ENCODE measurements at places on chromosomes 2 and 18. TPM values are rescaled to one million over a fixed set of nuclear protein-coding genes. Genes with fewer than 3 reads are reported as not detected.
A peak's percentile ranks its signal among the peaks of the same experiment; 100 is the strongest.

- no peak overlapping the region for H3K4me3 ChIP-seq
- no peak for DNase-seq
Measured at GRCh38 chr18:12819322-12819721, 64.7 kb downstream of the PTPN2 start.

DNA sequence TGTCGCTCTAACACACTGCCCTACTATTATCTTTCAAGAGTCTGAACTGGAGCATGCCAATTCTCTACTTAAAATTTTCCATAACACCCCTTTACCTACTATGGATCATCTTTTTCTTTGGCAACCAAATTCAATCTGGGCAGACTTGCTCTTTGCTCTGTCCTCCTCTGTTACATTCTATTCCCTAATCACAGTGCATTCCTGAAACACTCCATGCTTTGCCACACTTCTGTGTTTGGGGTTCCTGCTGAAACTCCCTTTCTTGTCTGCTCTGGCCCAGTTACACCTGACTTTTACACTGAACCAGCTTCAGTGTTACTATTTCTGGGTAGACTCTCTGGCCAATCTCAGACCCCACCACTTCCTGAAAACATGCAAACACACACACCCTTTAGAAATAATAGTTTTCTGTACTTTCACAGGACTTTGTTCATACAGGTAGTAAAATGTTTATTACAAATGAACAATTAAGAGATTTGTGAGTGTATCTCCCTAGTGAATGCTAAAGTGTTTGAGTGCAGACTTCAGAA lies 119.9 kb upstream of the DCC start:
- no peaks in the 10 kb centered on the region for H3K4me1 ChIP-seq
- H3K36me3 ChIP-seq, result no peaks in the 10 kb centered on the region
- no peaks in the 10 kb centered on the region for H3K27me3 ChIP-seq

GRCh38 chr2:37268111-37268510 lies 36.7 kb downstream of the NDUFAF7 start:
- DNase-seq, result no peak
- no peak overlapping the region for H3K4me3 ChIP-seq
- no peak overlapping the region for H3K27ac ChIP-seq
- H3K36me3 ChIP-seq, result peaks cover 16% of the 10 kb centered on the region
- H3K27me3 ChIP-seq, result no peaks in the 10 kb centered on the region

DNA sequence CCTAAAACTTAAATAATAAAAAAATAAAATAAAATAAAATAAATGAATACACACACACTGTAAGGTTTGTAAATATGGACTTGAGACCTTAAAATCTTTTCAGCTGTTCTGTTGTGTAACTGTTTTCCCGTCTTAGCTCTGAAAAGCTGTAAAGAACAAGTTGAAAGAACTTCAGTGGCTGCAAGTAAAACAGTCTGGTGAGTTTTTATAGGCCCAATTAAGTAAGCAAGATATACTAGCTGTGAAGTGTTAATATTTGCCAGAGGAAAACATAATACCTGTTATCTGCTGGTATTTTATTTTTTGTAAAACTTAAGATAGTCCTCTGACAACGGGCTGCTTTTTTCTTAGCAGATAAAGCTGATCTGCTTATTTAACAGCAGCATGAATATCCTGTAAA lies 176.9 kb upstream of the NRP2 start:
- H3K27me3 ChIP-seq, result no peaks in the 10 kb centered on the region
- no peaks in the 10 kb centered on the region for H3K4me1 ChIP-seq
- no peak for DNase-seq
- H3K27ac ChIP-seq, result no peak overlapping the region
- H3K36me3 ChIP-seq, result no peaks in the 10 kb centered on the region
- H3K4me3 ChIP-seq, result no peak overlapping the region

- H3K27ac ChIP-seq, result no peak overlapping the region
- H3K27me3 ChIP-seq, result peaks cover 4% of the 10 kb centered on the region
- H3K4me1 ChIP-seq, result peaks cover 3% of the 10 kb centered on the region
- H3K36me3 ChIP-seq, result no peaks in the 10 kb centered on the region
- H3K4me3 ChIP-seq, result no peak overlapping the region
Measured at GRCh38 chr18:6917072-6917471, 187.6 kb downstream of the ARHGAP28 start.

- H3K4me1 ChIP-seq, result peaks cover 7% of the 10 kb centered on the region
- H3K36me3 ChIP-seq, result no peaks in the 10 kb centered on the region
- peaks cover 6% of the 10 kb centered on the region for H3K27me3 ChIP-seq
- peak; percentile 70 for DNase-seq
- no peak overlapping the region for H3K27ac ChIP-seq
- H3K4me3 ChIP-seq, result peak overlapping the region; percentile 66
Measured at GRCh38 chr2:157596992-157597681, 31.5 kb downstream of the ACVR1C start.

- DNase-seq, result no peak
- H3K36me3 ChIP-seq, result peaks cover 3% of the 10 kb centered on the region
- H3K4me3 ChIP-seq, result no peak overlapping the region
- peaks cover 8% of the 10 kb centered on the region for H3K4me1 ChIP-seq
Measured at GRCh38 chr2:225120186-225120585, 77.9 kb upstream of the DOCK10 start.

DNA sequence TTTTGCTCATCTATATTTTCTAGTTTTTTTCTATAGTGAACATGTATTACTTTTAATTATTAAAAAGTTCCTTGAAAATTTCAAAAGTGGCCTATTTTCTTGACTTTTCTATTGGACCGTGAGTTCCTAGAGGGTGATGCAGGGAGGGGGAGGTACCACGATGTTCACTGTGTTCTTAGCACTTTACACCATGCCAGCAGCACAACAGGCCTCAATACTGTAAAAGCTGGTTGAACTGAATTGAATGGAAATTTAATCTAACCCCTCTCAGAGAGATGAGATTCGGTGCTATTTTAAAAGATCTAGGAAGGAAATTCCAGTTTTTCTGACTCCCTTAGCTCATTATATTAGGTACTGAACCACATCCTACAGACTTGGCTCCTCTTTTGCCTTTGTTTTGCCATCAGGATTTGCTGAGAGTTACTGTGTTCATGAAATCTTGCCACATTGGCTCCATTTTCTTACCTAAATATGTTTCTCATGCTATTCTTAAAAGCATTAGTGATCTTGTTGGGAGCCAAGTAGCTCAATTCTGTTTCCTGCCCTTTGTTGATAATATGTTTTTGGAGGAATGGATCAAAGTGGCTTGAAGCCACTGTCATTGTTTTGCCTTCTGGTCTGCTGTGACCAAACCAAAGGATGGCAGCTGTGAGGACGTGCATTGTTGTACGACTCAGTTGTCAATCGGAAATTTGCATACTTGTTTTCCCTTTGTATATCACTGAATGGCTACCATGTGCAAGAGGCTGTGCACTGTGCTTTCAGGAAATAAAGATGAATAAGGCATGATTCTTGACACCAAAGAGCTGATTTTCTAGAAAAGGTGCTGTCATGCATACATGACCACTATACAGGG lies 25.3 kb downstream of the MYO1B start:
- peaks cover 3% of the 10 kb centered on the region for H3K27me3 ChIP-seq
- no peak for DNase-seq
- H3K4me1 ChIP-seq, result no peaks in the 10 kb centered on the region
- no peaks in the 10 kb centered on the region for H3K36me3 ChIP-seq
- H3K27ac ChIP-seq, result no peak overlapping the region

- H3K27ac ChIP-seq, result peak within 1 kb of the TSS; percentile 76
- H3K4me3 ChIP-seq, result peak within 1 kb of the TSS; percentile 52
- H3K27me3 ChIP-seq, result no peaks in the 10 kb centered on the region
- peaks cover 67% of the 10 kb centered on the region for H3K36me3 ChIP-seq
- DNase-seq, result no peak
Measured at GRCh38 chr2:102422910-102423309, at the start of gene IL18RAP. Gene IL18RAP, plus strand, starts transcription at chr2:102423160. Its CDS starts 118 bp downstream, at chr2:102423278.

DNA sequence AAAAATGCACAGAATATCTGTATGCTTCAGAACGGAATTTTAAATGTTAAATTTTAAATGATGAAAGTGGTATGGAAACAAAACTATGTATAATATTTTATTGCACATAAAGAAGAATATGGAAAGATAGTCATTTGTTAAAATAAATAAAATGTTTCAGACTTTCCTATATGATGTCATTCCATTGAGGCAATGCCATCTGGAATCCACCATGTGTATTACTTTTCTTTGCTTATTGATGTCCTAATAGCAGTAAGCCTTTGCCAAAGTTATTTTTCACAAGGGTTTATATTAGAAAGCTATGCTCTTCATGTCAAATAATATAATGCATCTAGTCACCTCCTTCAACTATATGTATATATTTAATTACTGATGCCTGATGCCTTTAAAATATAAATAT lies 601.6 kb upstream of the PKDCC start:
- H3K27me3 ChIP-seq, result no peaks in the 10 kb centered on the region
- H3K4me3 ChIP-seq, result no peak overlapping the region
- H3K27ac ChIP-seq, result no peak overlapping the region
- H3K4me1 ChIP-seq, result no peaks in the 10 kb centered on the region
- H3K36me3 ChIP-seq, result no peaks in the 10 kb centered on the region
- no peak for DNase-seq

- H3K4me3 ChIP-seq, result no peak overlapping the region
- no peaks in the 10 kb centered on the region for H3K27me3 ChIP-seq
- no peak overlapping the region for H3K27ac ChIP-seq
Measured at GRCh38 chr18:35085450-35086380, 44.5 kb downstream of the MAPRE2 start.

- peaks cover 6% of the 10 kb centered on the region for H3K36me3 ChIP-seq
- DNase-seq, result no peak
- H3K27ac ChIP-seq, result no peak overlapping the region
Measured at GRCh38 chr18:44710931-44711330, 30.2 kb downstream of the SETBP1 start.

DNA sequence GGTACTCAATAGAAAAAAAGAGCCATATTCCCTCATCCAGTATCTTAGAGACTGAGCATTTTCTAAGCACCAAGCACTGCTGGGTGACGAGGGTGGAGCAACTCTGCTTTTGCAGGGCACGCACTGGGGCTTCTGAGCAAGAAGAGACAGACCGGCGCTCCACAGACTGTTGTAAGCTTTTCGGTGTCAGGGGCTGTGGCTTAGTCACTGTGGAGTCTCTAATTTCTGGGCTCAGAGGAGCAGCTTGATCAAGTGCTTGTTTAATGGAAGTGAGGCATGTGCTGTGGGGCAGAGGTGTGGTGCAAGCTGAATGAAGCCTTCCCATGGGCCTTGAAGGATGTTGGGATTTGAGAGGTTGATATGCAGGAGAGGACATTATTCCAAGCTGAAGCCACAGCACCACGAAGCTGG lies 227.1 kb downstream of the MYCN start:
- H3K27ac ChIP-seq, result no peak overlapping the region
- H3K4me1 ChIP-seq, result no peaks in the 10 kb centered on the region
- no peaks in the 10 kb centered on the region for H3K36me3 ChIP-seq
- no peak overlapping the region for H3K4me3 ChIP-seq
- no peaks in the 10 kb centered on the region for H3K27me3 ChIP-seq

DNA sequence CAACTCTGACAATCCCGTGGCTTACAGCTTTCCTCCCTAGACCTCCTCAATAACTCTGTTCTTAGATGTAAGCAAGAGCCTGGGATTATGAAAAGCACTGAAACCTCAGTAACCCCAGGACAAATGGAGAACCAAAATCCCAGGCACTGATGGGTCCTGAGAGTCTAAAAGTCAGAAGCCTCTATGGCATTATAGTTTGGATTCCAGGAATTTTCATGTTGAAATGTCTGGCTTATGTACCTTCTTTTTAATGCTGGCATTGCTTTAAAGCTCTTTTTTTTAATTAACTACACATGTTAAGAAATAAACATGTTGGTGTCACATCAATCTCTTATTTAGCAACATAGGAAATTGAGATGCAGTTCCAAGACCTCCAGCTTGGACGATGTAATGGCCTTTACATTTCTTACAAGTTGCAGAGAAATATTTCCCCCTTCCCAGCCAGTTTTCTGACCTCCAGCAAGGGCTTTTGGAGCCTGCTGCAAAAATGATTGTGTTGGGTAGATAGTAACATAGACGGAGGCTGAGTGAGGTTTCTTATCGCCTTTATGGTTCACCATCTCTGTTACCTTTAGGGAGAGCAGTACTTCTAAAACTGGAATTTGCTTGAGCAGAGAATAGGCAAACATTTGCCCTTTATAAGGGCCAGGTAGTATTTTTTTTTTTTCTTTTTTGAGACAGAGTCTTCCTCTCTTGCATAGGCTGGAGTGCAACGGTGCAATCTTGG lies 84.8 kb upstream of the RASGRP3 start:
- no peaks in the 10 kb centered on the region for H3K4me1 ChIP-seq
- H3K36me3 ChIP-seq, result no peaks in the 10 kb centered on the region
- no peak overlapping the region for H3K4me3 ChIP-seq
- no peak for DNase-seq
- no peak overlapping the region for H3K27ac ChIP-seq

GRCh38 chr2:69652206-69652605 lies 8.7 kb upstream of the AAK1 start:
- H3K27me3 ChIP-seq, result no peaks in the 10 kb centered on the region
- DNase-seq, result no peak
- no peak overlapping the region for H3K27ac ChIP-seq
- peaks cover 37% of the 10 kb centered on the region for H3K4me1 ChIP-seq
- peaks cover 7% of the 10 kb centered on the region for H3K36me3 ChIP-seq

- no peaks in the 10 kb centered on the region for H3K36me3 ChIP-seq
- H3K4me3 ChIP-seq, result peak overlapping the region; percentile 68
- no peaks in the 10 kb centered on the region for H3K27me3 ChIP-seq
- peak overlapping the region; percentile 76 for H3K27ac ChIP-seq
- DNase-seq, result no peak
Measured at GRCh38 chr2:30147196-30147714, 448 bp downstream of the YPEL5 start.

DNA sequence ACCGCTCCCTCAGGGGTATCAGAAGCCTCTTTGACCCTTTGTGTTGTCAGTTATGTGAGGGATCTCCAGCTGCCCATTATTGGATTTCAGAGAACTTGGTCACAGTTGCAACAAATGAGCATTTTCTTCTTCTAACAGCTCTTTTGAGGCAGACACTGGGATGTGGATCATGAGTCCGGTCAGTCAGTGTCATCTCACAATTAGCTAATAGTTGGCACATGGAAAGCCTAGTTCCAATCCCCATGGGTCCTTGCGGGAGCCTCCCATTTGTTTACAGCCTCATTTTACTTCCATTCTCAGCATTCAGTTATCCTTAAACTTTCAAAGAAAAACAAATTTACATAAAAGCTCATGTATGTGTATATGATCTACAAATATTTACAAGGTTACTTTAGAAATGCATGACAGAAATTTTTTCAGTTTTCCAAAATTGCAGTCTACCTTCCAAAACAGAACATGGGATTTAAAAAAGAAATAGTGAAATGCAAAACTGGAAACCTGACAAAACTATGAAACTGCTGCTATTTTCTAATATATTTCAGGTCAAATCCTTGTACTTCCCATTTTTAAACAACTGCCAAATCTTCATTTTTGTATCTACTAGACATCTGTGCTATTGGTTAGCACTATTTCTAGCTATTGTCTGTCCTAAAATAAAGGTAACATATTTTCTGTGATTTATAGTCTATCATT lies 547.1 kb upstream of the ZEB2 start:
- H3K4me3 ChIP-seq, result no peak overlapping the region
- peaks cover 2% of the 10 kb centered on the region for H3K27me3 ChIP-seq
- no peak overlapping the region for H3K27ac ChIP-seq
- DNase-seq, result no peak
- H3K36me3 ChIP-seq, result no peaks in the 10 kb centered on the region

- DNase-seq, result no peak
- H3K4me1 ChIP-seq, result no peaks in the 10 kb centered on the region
- no peaks in the 10 kb centered on the region for H3K27me3 ChIP-seq
- H3K36me3 ChIP-seq, result no peaks in the 10 kb centered on the region
- H3K27ac ChIP-seq, result no peak overlapping the region
- H3K4me3 ChIP-seq, result no peak overlapping the region
Measured at GRCh38 chr2:146748046-146748445, 1096.8 kb upstream of the ACVR2A start.

- H3K4me1 ChIP-seq, result peaks cover 1% of the 10 kb centered on the region
- peaks cover 2% of the 10 kb centered on the region for H3K27me3 ChIP-seq
- no peak overlapping the region for H3K4me3 ChIP-seq
Measured at GRCh38 chr18:58175122-58175785, 131.2 kb downstream of the NEDD4L start.

UCN gene
- total RNA-seq, result 5.1 TPM

LHCGR gene
- total RNA-seq, result not detected

GAREM2 gene
- 4.9 TPM for total RNA-seq

CCL20 gene
- not detected for total RNA-seq

CD226 gene
- 50.9 TPM for total RNA-seq

ALPI gene
- not detected for total RNA-seq

All from activated naive CD8-positive, alpha-beta T cell treated with anti-CD3 and anti-CD28 coated beads, Interleukin-2, amount 10 ng/mL, durations not matched to agents 7 days and 5 days (primary cell).